Hematopoietic multipotent progenitor cell (in vitro differentiated cells): ENCODE measurements at places on chromosomes 11 and 22. TPM values are rescaled to one million over a fixed set of nuclear protein-coding genes. Genes with fewer than 3 reads are reported as not detected.

The OTOG gene
- not detected for total RNA-seq

The SELENOM gene
- total RNA-seq: 5.1 TPM

The BAIAP2L2 gene
- total RNA-seq: under 0.01 TPM

The LARGE2 gene
- 0.27 TPM for total RNA-seq

The ZW10 gene
- total RNA-seq: 9.4 TPM

The SCGB1D2 gene
- not detected for total RNA-seq

The ZBTB16 gene
- total RNA-seq: 91.6 TPM

The MRGPRF gene
- not detected for total RNA-seq

The XKR3 gene
- 0.54 TPM for total RNA-seq

The SOX6 gene
- 0.27 TPM for total RNA-seq

The KRTAP5-11 gene
- not detected for total RNA-seq

The CECR2 gene
- total RNA-seq: under 0.01 TPM

The PLA2G3 gene
- under 0.01 TPM for total RNA-seq

The MMP12 gene
- not detected for total RNA-seq

The SPTBN2 gene
- 26.1 TPM for total RNA-seq

The TRIM49 gene
- under 0.01 TPM for total RNA-seq

The RAB36 gene
- total RNA-seq: 1.1 TPM

The STX3 gene
- 23.2 TPM for total RNA-seq

The AGBL2 gene
- total RNA-seq: 1.9 TPM

The PPFIBP2 gene
- total RNA-seq: 2.2 TPM

The APOL1 gene
- total RNA-seq: 15.6 TPM

The TTC38 gene
- 39.3 TPM for total RNA-seq

The CELF1 gene
- 94.5 TPM for total RNA-seq

The ZNF280B gene
- 0.81 TPM for total RNA-seq

The CD6 gene
- 1.3 TPM for total RNA-seq

The CEP126 gene
- 1.3 TPM for total RNA-seq

The SPON1 gene
- 10.0 TPM for total RNA-seq

The MAPK8IP1 gene
- 0.54 TPM for total RNA-seq

The OR5L1 gene
- total RNA-seq: not detected

The ZNF280A gene
- total RNA-seq: not detected

The ME3 gene
- 131 TPM for total RNA-seq

The TMPRSS13 gene
- 0.54 TPM for total RNA-seq

The SMIM35 gene
- total RNA-seq: under 0.01 TPM

The TTLL8 gene
- 0.27 TPM for total RNA-seq

The LRRN4CL gene
- total RNA-seq: 0.27 TPM

The CLDN5 gene
- 9.4 TPM for total RNA-seq

The RFPL1 gene
- not detected for total RNA-seq

The CASTOR1 gene
- total RNA-seq: 20.7 TPM

The CTSC gene
- 71.9 TPM for total RNA-seq

The EMID1 gene
- total RNA-seq: 161 TPM

The RFPL3 gene
- total RNA-seq: not detected

The PRG3 gene
- not detected for total RNA-seq

The PATE4 gene
- not detected for total RNA-seq
